ENCODE measurements at places on chromosomes 11 and 22. TPM values are rescaled to one million over a fixed set of nuclear protein-coding genes. Genes with fewer than 3 reads are reported as not detected.

The GGT1 gene
- total RNA-seq, result 25.4 TPM

The GSTP1 gene
- total RNA-seq, result 211 TPM

DNA sequence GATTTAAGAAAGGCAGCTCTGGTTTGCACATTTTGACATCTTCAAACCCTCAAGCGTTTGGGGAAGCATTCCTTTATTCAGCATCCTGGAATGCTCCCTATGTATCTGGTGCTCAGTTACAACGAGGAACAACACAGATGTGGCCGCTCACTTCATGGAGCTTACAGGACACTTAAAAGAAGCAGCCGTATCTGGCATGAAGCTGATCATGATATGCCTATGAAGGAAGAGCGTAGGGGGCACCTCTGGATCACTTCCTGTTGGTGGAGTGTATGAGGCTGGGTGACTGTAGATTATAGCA, 72.3 kb upstream of the TP53I11 start:
- DNase-seq, result no peak

- DNase-seq, result peak; percentile 83
Measured at GRCh38 chr11:124762105-124762623, at the start of gene ESAM. Gene ESAM (minus strand): TSS chr11:124762290. CDS start chr11:124762154, 136 bp downstream.
